ENCODE measurements at places on chromosomes 2 and 18. TPM values are rescaled to one million over a fixed set of nuclear protein-coding genes. Genes with fewer than 3 reads are reported as not detected.

GRCh38 chr18:12409469-12409868, 1.7 kb downstream of the PRELID3A start:
- DNase-seq: no peak
- H3K4me1 ChIP-seq: peaks cover 21% of the 10 kb centered on the region
- no peaks in the 10 kb centered on the region for H3K27me3 ChIP-seq
- no peak overlapping the region for H3K27ac ChIP-seq
- no peak overlapping the region for H3K4me3 ChIP-seq

GRCh38 chr2:70775141-70775540, 7.1 kb upstream of the ADD2 start:
- no peak overlapping the region for H3K27ac ChIP-seq
- no peaks in the 10 kb centered on the region for H3K36me3 ChIP-seq
- no peak for DNase-seq
- H3K27me3 ChIP-seq: no peaks in the 10 kb centered on the region

GRCh38 chr18:23592911-23593310, 6.6 kb upstream of the NPC1 start:
- no peak for DNase-seq
- H3K36me3 ChIP-seq: no peaks in the 10 kb centered on the region
- H3K4me3 ChIP-seq: no peak overlapping the region
- no peak overlapping the region for H3K27ac ChIP-seq
- no peaks in the 10 kb centered on the region for H3K27me3 ChIP-seq

The TUBB8B gene
- total RNA-seq: not detected

The CYP26B1 gene
- total RNA-seq: 2.5 TPM
